Activated naive CD4-positive, alpha-beta T cell treated with Interleukin-2 at 50 U/mL for 16 hours (primary cell): ENCODE measurements at places on chromosomes 1 and 21.

- no peak for DNase-seq
Observed at GRCh38 chr1:158153179-158153578, 27.5 kb upstream of the CD1D start.

- DNase-seq, result peak; percentile 22
Observed at GRCh38 chr21:38126666-38127303, 130.0 kb upstream of the KCNJ15 start.

GRCh38 chr1:97366984-97367383, 553.9 kb downstream of the DPYD start:
- no peak for DNase-seq

- DNase-seq, result no peak
Observed at GRCh38 chr1:93616221-93616995, 65.2 kb downstream of the BCAR3 start.

DNA sequence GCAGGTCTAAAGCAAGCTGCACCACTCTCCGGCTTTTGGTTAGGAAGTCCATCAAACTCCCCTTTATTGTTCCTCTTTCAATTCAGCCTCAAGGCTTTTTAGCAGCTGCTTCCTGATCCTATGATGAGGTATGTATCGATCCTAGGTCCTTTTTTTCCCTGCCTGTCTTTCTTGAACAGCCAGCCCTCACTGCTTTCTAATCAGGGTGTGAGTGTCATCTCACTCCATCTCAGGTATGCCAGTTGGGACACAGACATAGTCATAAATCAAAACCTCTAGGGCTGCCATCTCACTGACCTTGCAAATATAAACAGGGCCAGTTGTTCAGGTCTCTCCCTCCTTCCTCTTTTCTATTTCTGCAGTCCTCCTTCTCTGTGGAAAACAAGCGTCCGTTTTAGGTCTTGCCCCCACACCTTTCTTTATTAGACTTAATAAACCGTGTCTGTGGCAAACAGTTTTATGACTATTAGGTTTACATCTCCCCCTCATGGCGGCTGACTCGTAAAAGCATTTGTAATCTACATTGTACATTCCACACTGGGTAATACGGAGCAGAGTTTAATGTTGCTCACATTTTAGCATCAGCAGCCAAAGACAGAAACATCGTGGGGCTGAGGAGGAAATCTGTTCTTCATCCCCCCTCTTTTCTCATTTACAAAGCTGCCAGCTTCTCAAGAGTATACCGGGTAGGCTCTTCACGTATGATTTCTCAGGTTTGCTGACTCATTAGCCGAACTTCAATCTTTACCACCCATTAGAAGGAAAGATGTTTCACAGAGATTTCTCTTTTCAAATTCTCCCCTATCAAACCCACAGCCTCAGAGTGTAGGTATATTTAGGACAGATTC, 11.6 kb downstream of the STYXL2 start:
- DNase-seq, result no peak

DNA sequence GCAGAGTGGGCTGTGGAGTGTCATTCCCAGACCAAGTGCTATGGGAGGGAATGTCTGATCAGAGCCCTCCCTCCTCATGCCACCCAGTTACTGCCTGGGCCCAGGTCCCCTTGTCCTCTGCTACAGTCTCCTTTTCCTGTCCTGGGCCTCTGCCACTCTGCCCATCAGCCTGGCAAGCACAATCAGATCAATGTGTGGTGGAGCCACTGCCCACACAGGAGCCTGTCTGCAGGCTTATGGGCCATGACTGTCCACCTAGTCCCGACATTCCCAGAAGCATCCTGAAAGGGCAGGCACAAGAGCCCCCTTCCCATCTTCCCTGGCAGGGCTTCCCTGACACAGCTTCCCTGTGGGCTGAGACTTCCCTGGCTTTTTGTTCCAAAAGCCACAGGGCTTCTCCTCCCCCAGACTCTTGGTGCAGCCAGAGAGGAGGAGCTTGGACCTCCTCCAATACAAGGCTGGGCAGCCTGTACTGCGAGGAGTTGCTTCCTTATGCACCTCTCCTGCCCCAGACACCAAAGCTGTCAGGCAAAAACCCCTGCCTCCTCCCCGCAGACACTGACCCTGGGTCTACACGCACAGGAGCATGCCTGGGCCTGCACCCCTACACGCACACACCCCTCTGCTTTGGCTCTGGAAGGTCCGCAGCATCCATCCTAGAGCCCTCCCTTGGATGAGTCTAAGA, 29.2 kb upstream of the CNTN2 start:
- DNase-seq, result no peak

- no peak for DNase-seq
Observed at GRCh38 chr1:10242811-10243210, 32.4 kb downstream of the KIF1B start.

GRCh38 chr1:53485478-53486394, 26.5 kb downstream of the DMRTB1 start:
- peak; percentile 52 for DNase-seq

DNA sequence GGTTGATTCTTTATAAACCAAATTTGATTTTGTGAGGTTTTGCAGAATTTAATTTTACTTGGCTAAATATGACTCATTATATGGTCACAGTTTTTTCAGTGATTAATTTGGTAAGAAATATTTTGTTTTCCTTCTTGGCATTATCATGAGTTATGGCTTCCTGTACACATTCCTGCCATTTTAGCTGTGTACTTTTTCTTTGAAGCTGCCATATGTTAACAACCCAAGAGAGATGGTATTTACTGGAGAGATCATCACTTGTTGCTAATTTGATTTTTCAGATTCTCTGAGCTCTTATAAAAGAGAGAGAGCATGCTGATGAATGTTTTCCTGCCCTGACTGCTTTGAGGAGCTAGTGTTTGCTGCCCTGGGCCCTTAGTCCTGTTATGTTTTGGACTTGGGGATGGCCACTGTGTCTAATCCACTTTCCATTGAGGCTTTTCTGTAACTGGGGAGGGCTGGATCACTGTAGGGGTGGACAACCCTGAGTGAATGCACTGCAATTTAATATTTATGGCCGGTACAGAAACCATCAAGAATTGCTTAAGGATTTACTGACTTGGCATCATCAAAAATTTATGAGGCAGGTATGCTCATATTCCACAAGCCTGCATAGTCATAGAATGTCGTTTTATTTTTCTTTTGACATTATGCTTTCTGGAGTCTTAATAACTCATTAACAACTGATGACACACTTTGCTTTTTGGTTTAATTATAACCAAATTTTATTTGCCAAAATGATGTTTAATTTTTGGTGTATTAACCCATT, 200.9 kb downstream of the DISC1 start:
- no peak for DNase-seq

- peak; percentile 27 for DNase-seq
Observed at GRCh38 chr1:228735871-228736586, 750 bp downstream of the RHOU start.

DNA sequence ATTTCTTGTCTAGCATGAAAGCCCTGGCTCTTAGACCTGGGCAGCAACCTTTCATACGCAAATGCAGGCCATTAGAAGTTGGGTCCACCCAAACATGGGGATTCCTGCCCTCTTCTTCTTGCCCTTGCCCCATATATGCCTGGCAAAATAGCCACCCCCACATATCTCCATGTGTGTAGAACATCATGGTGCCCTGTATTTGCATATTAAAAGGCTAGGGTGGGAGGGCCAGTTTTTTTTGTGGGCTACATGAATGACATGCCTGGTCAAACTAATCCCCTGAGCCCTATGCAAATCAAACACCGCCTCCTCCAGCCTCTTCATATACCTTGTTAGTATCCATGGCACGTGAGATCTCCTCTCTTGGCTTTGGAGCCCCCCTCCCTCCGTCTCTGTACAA, 24.7 kb downstream of the MFSD2A start:
- no peak for DNase-seq

DNA sequence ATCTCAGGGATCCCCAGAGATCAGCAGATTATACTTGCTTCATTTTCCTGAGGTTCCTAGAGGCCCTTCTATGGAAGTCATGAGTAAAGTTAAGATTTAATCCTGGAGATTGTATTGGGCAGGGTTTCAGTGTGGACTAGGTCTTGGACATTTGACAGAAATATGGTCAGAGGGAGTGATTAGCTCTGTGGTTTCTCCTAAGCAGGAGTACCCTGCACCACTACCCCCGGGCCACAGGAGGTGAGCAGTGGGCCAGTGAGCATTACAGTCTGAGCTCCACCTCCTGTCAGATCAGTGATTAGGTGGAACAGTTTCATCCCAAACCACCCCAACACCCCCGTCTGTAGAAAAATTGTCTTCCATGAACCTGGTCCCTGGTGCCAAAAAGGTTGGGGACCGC, 43.2 kb downstream of the PHACTR4 start:
- no peak for DNase-seq

DNA sequence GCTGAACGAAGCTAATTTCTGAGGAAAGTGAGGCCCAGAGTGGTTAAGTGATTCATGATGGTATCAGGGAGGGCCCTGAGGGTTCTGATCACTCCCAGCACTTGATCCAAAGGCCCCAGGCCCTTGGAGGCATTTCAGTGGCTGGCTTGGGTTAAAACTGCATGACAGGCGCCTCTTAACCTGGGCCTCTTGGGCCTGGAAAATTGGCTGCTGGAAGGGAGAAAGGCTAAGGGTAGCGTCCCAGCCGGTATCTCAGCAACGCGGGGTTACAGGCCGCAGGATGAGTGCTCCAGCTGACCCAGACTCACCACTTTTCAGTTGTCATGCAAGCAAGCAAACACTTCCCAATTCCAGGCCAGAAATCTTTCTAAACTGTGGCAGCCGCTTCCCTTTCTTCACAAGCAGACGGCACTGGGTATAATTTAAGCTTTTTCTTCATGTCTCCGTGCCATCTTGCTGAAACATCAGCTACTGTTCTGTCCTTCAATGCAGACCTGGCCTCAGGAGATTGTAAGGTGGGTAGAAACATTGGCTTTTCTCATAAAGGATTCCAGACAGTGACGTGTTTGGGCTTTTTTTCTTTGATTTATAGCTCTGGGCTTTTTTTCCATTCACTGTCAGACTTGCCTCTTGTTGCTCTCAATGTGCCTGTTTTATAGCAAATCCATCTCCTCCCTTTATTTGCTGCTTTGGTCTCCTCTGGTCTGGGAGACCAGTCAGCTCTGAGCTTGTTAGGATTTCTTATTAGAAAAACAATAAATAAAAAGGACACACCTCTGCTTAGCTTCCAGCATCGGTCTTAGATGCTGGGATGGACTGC, 229.1 kb downstream of the KCNJ6 start:
- DNase-seq, result no peak

DNA sequence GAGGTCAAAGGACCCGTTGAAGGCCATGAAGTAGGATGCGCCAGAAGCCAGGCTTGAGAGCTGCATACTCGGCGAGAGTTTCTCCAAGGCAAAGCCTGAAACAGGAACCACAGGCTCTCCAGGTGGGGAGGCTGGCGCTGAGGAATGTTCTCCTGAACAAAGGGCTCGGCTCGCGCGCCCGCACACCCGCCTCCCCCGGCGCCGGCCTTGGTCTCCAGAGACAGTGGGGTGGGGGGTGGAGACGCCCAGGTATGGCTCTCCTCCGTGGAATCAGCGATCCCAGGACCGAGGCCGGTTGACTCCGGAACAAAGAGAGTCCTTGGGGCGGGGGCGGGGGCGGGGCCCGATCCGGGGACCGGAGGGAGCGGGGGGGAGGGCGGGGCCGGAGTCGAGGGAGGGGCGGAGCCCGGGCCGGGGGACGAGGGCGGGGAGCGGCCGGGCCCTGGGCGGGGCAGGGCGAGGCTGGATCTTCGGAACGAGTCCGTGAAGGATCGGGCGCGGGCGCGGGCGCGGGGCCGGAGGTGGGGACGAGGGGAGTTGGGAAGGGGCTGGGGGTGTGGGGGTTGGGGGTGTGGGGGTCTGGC, 85.0 kb downstream of the NKAIN1 start:
- DNase-seq, result peak; percentile 74

- DNase-seq, result no peak
Observed at GRCh38 chr1:55530749-55531478, 315.8 kb upstream of the USP24 start.

- DNase-seq, result no peak
Observed at GRCh38 chr21:29477941-29478340, 179.2 kb downstream of the BACH1 start.

GRCh38 chr1:221670081-221670480, 71.8 kb downstream of the DUSP10 start:
- no peak for DNase-seq

DNA sequence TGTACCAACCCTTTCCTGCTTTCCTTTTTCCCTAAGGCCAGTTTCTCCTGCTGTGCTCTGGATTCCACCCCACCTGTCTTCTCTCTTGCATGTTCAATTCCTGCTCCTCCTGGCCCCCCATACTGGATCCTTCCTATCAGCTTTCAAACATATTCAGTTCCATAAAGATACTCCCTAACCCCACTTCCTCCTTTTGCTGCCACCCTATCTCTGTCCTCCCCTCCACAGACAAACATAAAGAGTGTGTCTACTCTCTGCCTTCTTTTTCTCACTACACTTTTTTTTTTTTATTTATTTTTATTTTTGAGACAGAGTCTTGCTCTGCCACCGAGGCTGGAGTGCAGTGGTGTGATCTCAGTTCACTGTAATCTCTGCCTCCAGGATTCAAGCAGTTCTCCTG, 16.9 kb upstream of the RPF1 start:
- DNase-seq, result no peak

DNA sequence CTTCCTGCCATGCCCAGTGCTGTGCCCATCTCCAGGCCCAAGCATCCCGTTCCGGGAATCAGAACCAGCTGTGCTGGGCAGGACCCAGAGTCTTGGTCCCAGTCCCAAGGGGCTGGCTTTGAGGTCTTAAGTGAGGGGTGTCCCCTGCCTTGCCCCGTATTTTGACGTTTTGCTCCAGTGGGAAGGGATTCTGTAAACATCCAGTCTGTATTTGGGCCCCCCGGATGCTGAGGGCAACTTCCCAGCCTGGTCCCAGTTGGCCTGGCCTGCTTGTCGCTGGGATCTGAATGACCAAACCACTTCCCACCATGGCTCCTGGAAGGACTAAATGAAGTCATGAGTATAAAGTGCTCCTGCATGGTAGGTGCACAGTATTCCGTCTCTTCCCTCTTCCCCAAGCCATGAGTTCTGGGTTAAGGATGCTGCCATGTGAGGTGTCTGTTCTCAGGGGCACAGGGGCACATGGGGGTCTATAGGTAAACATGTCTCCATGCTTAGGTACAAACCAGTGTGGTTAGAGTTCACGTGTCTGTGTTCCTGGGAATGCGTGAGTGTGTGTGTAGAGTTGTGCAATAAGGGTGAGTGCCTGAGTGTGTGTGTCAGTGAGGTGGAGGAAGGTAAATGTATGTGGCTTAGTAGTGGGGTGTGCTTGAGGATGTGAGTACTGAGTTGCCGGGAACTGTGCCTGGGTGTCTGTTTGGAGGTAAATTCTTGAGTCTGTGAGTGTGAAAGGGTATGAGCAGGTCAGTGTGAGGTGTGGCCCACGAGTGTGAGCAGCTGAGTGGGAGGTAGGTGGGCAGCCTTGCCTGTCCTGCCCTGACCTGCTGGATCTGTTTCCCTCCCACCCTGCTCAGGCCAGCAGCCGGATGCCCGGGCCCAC, 1.5 kb downstream of the B4GALT2 start:
- no peak for DNase-seq

- no peak for DNase-seq
Observed at GRCh38 chr1:189987509-189987908, 490.2 kb downstream of the BRINP3 start.

- no peak for DNase-seq
Observed at GRCh38 chr1:113276507-113276906, 113.8 kb upstream of the MAGI3 start.

GRCh38 chr1:192539297-192540092, 36.1 kb upstream of the RGS1 start:
- no peak for DNase-seq

GRCh38 chr21:16533692-16534407, 804.1 kb downstream of the USP25 start:
- no peak for DNase-seq
